ENCODE measurements at places on chromosomes 7 and 10.

DNA sequence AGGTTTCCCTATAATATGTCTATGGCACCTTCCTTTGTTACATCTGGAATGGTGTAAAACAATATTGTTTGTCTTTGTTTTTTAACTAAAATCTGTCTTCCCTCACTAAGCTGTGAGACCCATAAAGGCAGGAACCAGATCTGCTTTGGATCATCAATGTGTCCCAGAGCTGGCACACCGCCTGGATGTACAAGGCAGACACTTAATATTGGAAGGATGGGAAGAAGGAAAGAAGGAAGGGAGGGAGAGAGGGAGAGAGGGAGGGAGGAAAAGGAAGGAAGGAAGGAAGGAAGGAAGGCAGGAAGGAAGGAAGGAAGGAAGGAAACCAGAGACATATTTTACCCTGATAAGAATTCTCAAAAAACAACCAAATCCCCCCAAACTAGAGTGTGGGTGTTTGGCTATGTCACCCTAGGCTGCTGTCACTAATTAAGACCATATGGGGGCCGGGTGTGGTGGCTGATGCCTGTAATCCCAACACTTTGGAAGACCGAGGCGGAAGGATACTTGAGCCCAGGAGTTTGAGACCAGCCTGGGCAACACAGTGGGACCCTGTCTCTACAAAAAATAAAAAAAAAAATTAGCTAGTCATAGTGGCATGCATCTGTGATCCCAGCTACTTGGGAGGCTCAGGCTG is 59.6 kb downstream of the SH3PXD2A start:
- DNase-seq = no peak

DNA sequence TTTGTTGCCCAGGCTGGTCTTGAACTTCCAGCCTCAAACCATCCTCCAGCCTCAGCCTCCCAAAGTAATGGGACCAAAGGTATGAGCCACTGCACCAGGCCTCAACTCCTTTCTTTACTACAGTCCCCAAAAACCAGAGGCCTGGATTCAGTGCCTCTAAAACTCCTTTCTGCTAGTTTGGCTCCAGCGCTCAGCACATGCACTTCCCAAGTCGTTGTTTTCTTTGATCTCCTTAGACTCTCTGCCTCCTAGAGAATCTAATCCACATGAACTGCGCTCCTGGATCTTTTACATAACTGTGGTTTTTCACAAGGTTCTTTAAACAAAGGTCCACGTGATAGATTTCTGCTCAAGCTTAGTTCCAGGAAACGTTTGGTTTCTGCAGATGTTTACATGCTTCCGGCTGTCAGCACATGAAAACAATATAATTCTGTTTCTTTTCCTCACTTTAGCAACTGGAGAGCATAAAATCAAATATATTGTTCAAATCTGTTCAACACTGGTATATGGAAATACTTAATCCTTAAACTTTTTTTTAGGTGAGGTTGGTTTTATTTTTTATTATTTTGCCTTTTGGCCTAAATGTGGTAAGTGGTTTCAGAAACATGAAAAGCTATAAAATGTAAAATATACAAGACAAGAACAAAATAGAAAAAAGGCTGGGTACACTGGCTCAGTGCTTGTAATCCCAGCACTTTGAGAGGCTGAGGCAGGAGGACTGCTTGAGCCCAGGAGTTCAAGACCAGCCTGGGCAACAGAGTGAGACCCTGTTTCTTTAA is 270.5 kb upstream of the MKLN1 start:
- DNase-seq = no peak

- no peak for DNase-seq
Measured at GRCh38 chr10:43086321-43086942, 9.6 kb downstream of the RET start.

DNA sequence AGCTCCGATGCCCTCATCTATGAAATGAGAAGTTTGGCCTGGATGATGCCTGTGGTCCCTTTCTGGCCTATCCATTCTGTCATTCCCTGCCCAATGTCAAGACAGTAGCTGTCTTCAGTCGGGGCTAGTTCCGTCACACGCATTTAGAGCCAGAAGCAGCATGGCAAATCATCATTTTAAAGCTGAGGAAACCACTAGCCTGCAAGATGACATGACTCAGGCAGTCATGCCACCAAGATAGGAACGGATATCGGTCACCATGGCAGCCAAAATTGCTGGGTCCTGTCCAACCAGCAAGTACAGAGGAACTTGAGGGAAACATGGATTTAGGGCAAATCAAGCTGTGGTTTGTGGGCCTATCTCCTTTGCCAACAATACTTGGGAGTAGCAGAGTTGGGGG is 64.5 kb upstream of the MRLN start:
- DNase-seq = no peak

DNA sequence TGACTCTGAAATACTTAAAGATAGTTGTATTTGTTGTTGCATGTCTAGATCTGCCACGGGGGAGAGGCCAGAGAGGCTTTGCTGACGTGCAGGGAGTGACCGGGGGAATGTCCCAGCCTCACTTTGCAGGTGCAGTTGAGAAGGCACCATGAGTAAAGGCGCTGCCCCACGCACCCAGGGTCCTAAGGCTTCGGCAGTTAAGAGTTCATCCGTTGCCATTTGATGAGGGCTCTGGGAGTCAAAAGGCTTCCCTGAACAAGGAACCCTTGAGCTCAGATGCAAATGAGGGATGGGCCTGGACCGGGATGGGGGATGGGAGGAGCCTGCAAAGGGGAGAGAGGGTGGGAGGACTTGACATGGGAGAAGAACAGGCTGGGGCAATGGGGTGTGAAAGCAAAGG is 20.4 kb downstream of the PPP2R2D start:
- DNase-seq = no peak
